Stimulated activated CD8-positive, alpha-beta memory T cell treated with anti-CD3 and anti-CD28 coated beads, Interleukin-15, amount 100 ng/mL, for 4 hours (primary cell): ENCODE measurements at places on chromosomes 3 and 15.

DNA sequence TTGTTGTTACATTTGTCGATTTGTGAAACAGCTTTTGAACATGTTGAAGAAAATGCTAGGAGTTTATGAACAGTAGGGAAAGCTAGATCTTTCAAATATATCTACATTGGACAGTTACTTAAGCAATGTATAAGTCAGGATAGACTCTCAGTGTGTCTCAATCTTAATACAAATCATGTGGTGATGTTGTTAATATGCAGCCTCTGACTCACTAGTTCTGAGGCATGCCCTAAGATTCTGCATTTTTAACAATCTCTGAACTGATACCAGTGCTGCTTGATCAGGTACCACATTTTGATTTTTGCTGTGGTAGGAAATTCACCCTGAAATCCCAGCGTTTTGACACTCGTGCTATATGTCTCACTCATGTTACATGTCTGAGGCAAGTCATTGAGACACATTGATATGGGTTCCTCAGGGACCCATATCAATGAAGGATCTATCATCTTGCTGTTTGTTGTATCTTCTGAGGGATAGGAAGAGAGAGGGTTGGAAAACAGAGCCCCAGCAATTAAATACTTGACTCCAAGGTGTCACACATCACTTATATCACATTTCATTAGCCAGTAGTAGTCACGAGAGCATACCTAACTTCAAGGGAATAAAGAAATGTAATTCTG is 597.9 kb downstream of the TAFA4 start:
- no peak for DNase-seq

DNA sequence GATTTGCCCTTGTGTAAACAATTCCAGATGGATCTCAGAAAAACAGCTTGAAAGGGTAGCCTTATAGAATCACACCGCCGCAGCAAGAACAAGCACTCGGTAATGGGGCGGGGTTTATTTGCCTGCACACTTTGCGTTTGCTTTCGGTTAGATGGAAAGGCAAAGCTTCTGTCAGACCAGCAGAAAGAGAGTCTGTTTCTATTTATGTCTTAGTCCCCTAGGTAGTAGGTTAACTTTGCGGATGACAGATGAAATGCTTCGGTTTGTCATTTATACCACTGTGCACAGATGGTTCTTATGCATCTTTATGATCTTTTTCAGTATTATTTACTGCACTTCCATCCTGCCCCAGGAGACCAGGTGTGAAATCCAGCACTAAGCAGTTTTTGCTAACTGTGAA is 62.2 kb downstream of the PYDC2 start:
- DNase-seq = no peak

- DNase-seq = no peak
Observed at GRCh38 chr3:29374226-29374625, 93.4 kb downstream of the RBMS3 start.

- DNase-seq = no peak
Observed at GRCh38 chr3:131107637-131108433, 81.2 kb downstream of the NEK11 start.

DNA sequence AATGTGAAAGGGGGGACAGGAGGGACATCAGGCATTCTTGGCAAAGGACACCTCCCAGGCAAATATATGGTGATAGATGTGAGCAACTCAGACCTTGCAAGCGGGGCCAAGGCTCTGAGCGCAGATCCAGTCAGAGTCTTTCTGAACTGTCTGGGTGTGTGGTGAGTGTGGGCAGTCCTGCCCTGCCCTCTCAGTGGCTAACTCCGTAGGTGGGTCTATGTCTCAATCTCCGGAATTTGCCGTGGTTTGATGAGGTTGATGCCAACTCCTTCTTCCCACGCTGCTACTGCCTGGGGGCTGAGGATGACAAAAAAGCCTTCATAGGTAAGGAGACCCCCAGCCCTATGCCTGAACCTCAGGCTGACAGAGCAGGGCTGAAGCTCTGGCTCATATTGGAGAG is 7.4 kb downstream of the TTLL3 start:
- DNase-seq = no peak

DNA sequence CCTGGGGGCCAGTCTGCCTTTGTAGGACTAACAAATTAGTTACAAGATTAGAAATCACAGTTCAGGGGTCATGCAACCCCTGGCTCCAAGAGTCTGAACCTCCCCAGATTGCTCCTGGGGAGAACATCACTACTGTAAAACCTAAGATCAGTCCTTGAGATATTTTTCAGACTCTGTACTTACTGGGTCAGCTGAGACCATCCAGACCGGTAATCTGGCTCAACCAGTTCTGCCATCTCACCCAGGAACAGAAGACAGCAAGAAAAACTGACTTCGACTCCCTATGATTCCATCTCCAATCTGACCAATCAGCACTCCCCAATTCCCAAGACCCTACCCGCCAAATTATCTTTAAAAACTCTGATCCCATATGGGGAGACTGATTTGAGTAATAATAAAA is 47.5 kb downstream of the NMD3 start:
- DNase-seq = no peak

DNA sequence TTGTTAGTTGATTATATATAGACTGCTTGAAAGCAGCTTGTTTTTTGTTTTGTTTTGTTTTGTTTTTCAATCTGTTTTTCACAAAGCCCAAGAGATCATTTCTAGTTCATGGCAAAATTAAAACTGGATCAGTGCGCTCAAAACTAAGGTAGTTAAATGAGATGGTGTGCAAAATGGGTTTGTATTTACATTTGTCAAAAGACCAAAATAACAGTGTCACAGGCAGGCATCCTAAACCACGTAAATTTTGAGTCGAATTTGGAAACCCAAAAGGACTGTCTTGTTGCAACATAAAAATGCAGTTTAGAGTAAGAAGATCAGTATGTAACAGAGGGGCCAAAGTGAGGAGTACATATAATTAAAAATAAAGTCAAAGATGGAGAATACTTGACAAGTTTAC is 2.4 kb downstream of the DMXL2 start:
- DNase-seq = no peak
